ENCODE measurements at places on chromosomes 12 and 14.
A peak's percentile ranks its signal among the peaks of the same experiment; 100 is the strongest.

DNA sequence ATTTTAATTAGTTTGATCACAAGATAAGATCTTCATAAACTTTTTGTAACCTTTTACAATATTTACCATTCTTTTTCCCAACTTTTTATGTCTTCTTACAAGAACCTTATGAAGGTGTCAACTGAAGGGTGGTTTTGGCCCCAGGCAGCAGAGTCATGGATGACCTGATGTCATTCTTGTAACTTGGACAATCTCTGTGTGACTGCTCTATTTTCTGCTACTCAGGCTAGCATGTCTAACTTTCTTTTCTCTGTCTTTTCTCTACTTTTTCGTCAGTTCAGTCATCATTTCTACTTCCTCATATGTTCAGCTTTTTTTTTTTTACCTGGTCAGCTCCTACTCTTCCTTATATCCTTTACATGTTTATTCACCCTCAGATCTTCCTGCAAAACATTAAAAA, 150.7 kb upstream of the PTPRQ start:
- no peak for DNase-seq

- DNase-seq: no peak
Observed at GRCh38 chr12:47082283-47082682, 2.5 kb upstream of the AMIGO2 start.

DNA sequence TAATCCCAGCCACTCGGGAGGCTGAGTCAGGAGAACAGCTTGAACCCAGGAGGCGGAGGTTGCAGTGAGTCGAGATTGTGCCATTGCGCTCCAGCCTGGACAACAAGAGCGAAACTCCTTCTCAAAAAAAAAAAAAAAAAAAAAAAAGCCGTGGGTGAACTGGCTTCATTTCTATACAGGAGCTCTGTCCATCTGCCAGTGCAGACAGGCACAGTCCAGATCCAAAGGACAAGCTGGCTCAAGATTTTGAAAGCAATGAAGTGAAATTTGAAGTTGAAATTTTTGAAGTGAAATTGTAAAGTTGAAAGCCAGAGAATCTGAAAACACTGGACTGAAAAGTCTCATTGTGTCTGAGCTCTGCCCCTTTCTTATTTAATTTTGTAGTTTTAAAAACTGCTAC, 134.7 kb downstream of the CALM1 start:
- DNase-seq: no peak

- DNase-seq: no peak
Observed at GRCh38 chr14:74962046-74962445, 6.6 kb upstream of the PGF start.

GRCh38 chr14:95291859-95292542, 27.7 kb downstream of the CLMN start:
- DNase-seq: peak; percentile 68

DNA sequence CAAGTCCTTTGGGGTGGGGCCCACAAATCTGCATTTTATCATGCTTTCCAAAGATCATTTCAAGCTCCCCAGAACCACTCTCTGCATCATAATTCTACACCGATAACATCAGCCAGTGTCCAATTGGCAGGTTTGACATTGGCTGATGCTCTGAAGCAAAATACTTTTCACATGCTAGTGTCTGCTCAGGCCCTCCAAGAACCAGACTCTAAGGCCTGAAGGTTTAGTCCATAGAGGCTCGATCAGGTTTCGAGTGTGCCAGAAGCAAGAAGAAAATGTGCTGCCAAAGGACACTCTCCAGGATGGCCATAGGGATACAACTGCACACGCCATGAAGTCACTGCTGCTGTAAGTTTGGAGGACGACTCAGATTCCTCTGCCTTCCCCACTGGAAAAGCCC, 280.3 kb downstream of the KSR2 start:
- no peak for DNase-seq

DNA sequence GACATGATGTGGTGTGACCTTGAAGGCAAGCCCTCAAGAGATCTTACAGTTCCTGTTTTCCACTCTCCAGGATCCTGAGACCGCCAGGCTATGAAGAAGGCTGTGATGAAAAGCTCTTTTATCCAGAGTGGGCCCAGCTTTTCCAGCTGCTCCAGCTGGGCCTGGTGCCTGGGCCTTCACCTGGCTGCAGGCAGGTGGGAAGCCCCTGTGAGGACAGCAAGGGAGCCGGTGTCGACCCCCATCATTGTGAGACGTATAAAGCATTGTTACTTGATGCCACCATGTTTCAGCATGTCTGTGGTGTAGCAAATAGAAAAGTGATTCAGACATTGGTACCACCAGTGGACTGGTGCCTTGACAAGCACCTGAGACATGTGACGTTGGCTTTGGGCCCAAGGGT, 190.2 kb downstream of the KIF26A start:
- DNase-seq: no peak

- no peak for DNase-seq
Observed at GRCh38 chr14:61699027-61699426, 3.7 kb downstream of the HIF1A start.

DNA sequence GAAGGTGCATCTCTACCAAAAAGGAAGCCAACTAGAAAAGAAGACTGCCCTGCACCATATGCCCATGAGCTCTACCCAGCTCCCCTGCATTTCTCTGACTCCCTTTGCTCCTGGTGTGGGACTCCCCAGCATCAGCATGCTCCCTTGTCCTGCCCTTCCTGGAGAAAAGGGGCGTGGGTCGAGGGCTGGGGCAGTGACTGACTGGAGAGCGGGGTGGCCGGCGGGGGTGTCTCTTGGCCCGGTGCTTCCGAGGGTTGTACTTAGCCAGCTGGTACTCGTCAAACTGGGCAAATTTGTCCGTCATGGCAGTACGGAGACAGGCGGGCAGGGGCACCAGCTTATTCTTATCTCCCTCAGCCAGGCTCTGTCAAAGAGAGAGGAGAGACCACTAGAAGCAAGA, 9.8 kb downstream of the TEP1 start:
- DNase-seq: no peak

DNA sequence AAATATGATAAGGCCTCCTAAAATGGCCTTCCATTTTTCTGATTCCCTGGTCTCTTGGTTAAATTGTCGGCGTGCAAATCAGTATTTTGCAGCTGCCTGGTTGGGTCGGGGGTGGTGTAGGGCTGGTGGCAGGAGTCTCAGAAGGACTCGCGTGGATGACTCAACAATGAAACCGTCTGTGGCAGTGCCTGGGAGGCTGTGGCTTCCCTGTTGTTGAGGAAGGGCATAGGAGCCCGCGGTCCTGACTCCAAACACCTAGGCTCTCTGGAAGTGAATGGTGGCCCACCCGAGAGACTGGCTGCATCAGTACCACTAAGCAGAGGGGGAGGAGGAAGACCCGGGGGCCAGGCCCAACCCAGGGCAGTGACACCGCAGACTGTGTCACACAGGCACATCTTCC, 207.9 kb downstream of the TTC7B start:
- no peak for DNase-seq

DNA sequence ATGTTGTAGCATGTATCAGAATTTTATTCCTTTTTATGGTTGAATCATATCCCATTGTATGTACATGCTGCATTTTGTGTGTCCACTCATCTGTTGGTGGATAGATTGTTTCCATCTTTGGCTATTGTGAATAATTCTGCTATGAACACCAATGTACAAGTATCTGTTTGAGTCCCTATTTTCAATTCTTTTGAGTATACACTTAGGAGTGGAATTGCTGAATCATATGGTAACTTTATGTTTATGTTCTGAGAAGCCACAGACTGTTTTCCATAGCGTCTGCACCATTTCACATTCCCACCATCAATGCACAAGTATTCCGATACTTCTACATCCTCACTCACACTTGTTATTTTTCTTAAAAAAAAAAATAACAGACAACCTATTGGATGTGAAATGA, 91.5 kb downstream of the ARF6 start:
- no peak for DNase-seq

DNA sequence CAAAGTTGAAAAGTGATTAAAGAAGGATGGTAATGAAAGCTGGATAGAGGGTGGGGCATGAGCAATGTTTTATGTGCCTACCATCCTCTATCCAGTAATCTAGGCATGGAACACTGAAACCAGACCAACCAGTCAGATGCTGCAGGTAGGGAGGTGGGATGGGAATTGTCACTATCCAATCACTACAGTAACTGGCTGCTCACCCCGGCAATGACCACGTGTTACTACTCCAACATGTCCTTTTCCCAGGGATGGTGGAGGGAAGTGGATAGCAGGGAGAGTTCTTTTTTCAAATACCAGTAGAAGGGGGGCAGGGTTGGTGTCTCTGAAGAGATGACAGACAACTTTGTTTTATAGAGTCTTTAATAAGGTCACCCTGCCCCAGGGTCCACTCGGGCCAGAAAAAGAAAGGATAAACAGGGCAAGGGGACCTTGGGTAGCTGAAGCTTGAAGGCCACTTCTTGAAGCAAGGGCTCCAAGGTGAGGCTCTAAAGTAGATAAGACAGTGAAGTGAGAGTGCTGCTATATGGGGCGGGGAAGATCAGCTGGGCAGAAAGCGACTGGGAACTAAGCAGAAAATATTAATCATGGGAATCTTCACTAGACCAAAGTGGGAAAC, 14.7 kb upstream of the CDH24 start:
- DNase-seq: no peak

DNA sequence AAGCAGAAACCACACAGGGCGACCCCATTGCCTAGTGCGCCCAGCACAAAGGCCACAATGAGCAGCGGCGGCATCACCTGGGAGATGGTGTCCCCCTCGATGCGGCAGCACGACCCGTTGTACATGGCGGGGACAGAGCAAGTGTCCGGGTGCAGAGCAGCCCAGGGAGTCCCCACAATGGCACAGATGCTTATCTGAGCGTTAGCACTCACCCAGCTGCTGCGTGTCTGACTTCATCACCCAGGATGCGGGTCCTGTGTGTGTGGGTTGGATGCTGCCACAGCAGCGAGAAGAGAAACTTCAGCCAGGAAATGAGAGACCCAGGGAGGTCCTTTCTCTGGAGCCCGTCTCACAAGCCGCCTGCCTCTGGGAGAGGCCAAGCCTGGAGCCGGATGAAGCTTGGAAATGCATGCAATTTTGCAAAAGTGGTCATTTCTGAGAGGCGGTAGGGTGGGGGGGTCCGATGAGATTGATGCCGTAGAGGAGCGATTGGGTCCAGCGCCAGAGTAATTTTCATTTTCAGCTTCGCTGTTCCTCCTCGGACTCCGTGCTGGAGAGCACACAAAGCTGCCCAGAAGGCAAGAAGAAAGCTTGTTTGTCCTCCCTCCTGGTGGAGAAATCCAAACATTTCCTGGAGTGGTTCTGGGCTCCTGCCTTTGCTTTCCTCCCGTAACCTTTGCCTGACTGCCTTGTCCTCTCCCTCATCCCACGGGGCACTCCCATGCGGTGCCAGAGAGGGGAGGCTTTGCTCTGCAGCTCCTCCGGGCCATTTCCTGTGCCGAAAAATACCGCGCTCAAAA, at the start of gene HCAR1:
TSS of gene HCAR1 (minus strand) at position 630 of the 800 bp plus-strand sequence. CDS start at position 125, 505 bp downstream.
- DNase-seq: peak; percentile 46

GRCh38 chr12:50661300-50662115, 102.4 kb upstream of the ATF1 start:
- no peak for DNase-seq

DNA sequence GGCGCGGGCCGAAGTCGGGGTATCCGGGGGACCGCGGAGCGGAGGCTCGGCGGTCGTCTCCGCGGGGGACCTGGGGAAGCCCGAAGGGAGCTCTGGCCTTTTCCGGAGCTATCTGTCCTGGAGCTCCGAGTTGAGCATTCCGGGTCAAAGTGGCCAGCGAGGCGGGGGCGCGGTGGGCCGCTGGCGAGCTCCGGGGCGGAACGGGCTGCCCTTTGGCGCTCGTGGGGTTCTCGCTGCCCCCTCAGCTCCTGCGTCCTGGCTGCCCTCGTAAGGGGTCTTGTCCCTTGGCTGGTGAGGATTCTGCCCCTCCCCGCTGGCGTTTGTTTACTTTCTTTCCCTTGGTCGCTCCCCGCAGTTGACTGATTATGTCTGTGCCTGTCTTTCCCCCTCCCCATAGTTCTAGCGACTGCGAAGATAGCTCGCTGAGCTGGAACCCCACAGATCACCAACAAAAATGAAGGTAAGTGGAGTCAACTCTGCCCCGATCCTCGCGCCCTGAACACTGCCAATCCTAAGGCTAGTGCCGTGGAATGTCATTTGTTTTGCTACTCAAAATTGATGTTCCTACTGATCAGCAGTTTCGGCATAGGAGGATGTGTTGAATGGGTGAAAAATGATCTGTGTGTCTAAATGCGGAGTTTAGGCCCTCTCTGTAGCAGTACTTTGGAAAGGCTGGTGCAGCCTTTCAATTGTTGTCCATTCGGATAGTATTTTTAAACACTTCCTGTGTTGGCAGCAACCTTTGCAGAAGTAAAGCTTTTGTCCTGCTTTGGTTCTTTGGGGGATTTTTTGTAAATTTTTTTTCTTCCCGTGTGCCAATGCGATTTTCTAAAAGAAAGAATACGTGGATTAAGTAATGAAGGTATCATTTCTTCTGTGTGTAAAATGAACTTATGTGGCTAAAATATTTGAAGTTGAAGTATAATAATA, 1.3 kb downstream of the ARID4A start:
- peak; percentile 67 for DNase-seq

DNA sequence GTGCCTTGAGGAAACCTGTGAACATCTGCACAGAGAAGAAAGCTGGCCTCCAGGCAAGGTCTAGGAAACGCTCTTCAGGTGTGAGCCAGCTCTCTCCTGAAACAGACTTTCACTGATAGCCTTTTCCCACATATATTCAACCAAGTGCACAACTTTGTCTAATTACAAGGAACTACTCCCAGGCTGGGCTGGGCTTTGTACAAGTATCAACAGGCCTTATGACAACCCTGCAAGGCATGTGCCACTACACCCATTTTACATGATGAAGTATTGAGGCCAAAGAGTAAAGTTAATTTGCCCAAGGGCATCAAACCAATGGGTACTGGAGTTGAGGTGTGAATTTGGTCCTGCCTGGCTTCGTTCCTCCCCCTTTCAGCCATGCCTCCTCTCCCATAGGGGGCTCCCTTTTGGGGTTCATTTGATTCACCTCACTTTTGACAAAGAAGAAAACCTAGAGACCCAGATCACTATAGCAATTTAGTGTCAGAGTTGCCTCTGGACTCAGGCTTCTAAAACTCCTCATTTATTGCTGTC, 2.1 kb downstream of the CSRP2 start:
- DNase-seq: no peak

DNA sequence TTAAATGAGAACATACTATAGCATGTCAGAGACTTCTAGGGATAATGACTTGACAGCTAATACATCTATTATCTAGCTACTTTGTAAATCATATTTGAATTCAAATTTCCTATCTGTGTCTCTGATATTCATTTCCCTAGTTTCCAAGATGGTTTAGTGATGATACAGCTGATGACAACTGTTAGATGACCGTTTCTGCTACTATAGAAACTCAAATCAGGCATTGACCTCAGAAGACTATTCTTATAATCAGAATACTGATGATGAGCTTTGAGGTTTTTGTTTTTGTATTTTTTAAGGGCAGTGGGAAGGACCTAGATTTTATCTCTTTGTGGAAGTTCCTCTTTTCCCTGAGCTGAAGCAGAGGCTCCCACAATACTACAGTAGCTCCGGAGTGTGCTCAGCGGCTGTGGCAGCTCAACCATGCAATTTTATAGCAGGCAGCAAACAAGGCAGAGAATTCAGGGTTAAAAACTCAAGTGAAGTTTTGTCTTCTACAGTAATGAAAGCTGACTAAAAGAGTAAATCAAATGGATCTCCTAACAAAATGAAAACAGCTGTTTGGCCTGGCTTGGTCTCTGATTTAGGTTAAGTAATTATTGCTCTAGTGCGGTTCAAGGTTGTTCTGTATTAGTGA, 145.1 kb downstream of the SLC25A21 start:
- no peak for DNase-seq
